ENCODE measurements at places on chromosomes 11 and 22. TPM values are rescaled to one million over a fixed set of nuclear protein-coding genes. Genes with fewer than 3 reads are reported as not detected.

GRCh38 chr22:23130697-23131096 lies 11.1 kb downstream of the RSPH14 start:
- DNase-seq: no peak

- DNase-seq: no peak
Observed at GRCh38 chr11:70912226-70912840, 340.0 kb downstream of the SHANK2 start.

DNA sequence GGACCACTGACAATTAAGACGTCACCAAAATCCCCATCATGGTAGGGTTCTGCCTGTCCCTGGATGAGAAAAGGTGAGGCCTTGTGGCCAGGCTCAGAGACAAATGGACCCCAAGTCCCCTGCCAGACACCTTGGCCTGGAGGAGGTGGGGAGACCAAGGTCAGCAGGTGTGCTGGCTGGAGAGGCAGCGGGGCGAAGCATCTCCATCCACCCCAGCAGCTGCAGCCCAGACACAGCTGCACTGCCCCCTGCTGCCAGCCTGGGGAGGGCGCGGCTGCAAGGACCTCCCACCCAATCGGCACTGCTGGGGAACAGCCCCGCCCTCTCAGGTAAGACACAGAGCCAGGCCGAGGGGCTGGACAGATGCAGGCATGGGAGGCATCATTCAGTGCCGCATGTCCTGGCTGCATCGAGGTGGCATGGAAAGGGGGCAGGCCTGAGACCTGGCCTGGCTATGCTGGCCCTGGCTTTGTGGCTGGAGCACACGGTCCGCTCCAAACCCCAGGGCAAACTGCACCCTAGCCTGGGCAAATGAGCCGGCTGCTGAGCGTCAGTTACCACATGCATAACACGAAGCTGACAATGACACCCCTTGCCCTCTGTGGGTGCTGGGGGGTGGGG lies 12.2 kb upstream of the MFNG start:
- no peak for DNase-seq

GRCh38 chr22:42280836-42281235 lies 10.4 kb upstream of the TCF20 start:
- DNase-seq: no peak

DNA sequence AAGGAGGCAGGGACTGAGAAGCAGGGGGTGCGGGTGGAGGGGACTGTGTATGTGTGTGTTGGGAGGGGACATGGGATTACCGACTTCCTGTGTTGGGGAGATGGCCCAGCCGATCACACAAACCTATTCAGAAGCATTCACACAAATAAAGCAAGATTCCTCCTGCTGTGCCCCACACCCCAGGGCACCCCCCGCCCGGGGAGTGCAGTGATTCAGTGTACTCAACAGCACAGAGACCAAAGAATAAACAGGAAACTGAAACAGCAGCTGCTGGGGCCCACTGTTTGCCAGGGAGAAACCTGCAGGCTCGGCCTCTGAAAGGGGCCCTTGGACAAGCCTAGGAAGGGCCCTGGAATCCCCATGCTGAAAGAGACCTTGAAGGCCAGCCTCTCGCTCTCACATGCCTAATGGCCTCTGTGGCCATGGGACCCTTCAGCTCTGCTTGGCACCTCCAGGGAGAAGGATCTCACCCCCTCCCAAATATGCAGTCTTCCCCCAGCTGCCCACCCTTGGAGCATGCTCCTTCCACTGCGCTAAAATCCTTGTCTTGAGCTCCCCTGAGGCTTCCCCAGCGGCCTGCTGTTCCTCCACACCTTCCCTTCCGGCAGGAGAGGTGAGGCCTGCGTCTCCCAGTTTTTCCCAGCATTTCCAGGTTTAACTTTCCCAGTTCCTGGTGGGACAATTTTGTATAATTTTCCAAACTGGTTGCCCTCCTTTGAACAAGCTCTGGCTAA lies 72.9 kb downstream of the CSNK2A3 start:
- DNase-seq: peak; percentile 90

GRCh38 chr11:13210424-13210823 lies 67.2 kb upstream of the BMAL1 start:
- peak; percentile 55 for DNase-seq

SLC1A2 gene
- total RNA-seq: not detected

CFAP300 gene
- not detected for total RNA-seq

- no peak for DNase-seq
Observed at GRCh38 chr22:39956932-39957664, 3.1 kb upstream of the TMA7B start.

RIMBP3C gene
- total RNA-seq: 0.28 TPM

- DNase-seq: no peak
Observed at GRCh38 chr22:35852076-35852475, 134.4 kb downstream of the APOL5 start.

GRCh38 chr11:19970944-19971343 lies 189.3 kb downstream of the DBX1 start:
- no peak for DNase-seq

- DNase-seq: no peak
Observed at GRCh38 chr11:34633990-34634693, 13.2 kb downstream of the EHF start.

CHRDL2 gene
- total RNA-seq: not detected

DNA sequence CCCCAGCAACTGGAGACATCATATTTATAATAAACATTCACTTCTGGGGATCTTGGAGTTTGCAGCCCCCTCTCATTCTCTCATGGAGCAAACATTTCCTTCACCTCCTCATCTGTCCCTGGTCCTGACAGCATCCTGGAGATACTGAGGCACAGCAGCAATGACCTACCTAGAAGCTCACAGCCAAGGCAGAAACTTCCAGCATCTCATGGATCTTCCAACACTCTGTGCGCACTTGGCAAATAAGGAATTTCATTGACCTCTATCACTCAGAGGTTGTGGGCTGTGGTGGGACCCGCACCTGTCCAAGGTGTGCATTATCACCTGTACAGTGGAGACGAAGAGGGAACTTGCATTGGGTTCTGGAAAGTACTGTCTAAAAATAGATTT lies 109.8 kb downstream of the GGTLC2 start:
- DNase-seq: no peak

TEX12 gene
- total RNA-seq: 0.28 TPM

KCNJ4 gene
- 0.04 TPM for total RNA-seq

DNA sequence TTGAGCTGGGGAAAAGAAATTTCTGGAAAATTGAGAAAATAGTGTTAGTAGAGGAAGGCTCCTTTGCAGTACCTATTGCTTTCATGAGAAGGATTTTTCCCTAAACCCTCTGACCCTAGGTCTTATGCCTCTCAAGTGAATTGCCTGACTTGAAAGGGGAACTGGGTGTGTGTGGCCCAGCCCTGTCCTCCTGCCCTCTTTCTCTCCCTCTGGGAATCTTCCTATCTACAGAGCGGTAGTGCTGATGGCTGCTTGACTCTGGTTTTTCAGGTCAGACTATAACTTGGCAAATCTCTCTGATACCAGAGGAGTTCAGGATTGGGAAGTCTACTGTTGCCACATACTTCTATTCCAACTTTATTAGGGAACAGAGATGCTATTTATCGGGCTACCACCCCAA lies 19.2 kb downstream of the CAVIN3 start:
- DNase-seq: peak; percentile 84

GRCh38 chr11:117218133-117218915 lies 13.5 kb downstream of the PCSK7 start:
- DNase-seq: no peak

DNA sequence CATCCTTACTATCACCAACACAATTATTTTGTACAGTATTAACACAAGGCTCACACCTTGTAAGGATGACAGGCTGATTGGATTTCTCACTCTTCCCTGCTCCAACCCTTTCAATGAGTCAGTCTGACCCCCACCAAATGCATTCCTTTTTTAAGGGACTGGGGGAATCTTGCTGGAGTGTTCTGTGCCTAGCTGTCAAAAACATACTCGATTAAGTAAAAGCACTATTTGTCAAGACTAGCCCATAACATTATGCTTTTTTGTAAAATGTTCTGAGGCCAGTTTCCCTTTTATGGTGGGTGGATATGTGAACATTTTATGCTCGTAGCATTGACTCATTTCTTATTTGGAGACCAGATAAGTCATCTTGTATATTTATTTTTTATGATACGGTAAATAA lies 87.2 kb downstream of the PDHX start:
- DNase-seq: no peak

Data from SJCRH30 (cell line).